Karpas-422 (cell line): ENCODE measurements at places on chromosomes 1 and 21. TPM values are rescaled to one million over a fixed set of nuclear protein-coding genes. Genes with fewer than 3 reads are reported as not detected.

The BCAR3 gene
- total RNA-seq: 9.9 and 12.6 TPM in 2 replicates

The OR2T6 gene
- total RNA-seq: not detected in 2 replicates

The CD48 gene
- 26.9 and 56.3 TPM in 2 replicates for total RNA-seq

The UFC1 gene
- total RNA-seq: 72.5 and 100.0 TPM in 2 replicates

The LEMD1 gene
- not detected in 2 replicates for total RNA-seq

The BMP8B gene
- total RNA-seq: not detected in 2 replicates

- peak; percentile 90 for DNase-seq
These were observed 631 bp downstream of the LRIF1 start for GRCh38 chr1:110962892-110963690.

DNA sequence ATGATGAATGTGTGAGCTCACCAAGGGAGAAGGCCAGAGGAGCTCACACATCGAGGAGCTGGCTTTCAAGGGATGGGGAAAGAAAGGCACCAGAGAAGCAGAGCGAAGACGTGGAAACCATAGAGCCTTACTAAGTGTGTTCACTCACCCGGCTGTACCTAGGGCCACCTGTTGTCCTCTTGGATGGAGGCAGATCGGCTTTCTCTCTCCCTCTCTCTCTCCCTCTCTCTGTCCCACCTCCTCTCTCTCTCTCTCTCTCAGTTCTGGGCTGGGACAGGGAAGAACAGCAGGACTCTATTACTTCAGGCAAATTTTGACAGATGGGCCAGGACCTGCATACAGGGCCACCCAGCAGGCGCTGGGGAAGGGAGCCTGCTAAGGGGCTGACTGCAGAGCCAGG, 64.8 kb downstream of the HIVEP3 start:
- no peak for DNase-seq

GRCh38 chr1:108644984-108645383, 15.9 kb downstream of the HENMT1 start:
- no peak for DNase-seq

DNA sequence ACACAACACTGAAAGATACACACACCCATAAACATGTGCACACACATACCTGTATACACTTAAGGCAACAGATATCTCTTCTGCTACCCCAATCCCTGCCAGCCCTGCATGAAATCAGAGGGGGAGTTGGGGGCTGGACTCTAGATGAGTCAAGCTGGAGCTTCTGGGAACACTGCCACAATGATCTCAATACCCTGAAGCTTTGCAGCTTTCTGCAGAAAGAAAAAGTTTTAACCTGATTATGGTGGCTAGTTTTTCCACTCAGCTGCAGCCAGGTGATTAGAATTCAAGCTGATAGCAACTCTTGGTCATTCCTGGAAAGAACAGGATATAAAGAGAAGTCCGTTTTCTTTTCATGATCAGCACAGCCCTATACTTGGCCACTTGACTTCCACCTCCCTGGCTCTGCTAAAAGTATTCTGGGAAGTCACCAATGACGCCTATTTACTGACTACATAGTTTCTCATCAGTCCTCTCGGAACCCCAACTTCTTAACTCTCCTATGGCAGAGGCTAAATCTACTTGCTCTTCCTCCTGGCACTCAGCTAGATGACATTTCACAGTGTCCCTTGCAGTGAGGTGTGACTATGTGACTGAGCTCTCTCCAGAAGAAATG, 20.7 kb upstream of the DNASE2B start:
- no peak for DNase-seq

GRCh38 chr1:106134561-106134960, 921.9 kb upstream of the PRMT6 start:
- DNase-seq: no peak

DNA sequence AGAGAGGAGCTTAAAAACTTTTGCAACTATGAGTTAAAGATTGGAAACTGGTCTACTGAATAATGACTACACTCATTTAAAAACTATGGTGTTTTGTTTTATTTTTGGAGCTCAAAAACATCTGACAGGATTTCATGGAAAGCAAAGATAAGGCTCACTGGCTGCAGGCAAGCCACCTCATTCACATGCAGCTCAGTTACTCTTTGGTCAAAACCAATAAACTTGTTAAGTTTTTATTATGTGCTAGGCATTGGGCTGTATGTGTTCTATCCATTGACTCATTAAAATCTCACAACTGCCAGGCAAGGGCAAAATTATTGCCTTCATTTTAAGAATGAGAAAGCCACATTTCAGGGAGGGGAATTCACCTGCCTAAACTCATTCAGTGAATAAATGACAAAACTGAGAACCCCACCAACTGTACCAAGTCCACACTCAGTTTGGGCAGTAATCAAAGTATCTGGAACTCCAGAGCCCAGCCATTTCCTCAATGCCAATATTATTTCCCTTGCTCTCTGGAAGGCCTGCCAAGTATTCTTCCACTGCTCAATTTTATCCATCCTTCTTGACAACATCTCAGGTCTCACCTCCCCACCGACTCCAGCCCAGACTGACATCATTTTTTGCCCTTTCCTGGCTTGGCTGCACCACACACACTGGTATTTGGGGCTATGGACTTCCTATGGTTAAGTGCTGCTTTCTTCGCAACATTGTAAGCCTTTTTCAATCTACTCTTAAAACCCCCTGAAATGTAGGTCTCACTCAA, 401.1 kb upstream of the NFIA start:
- no peak for DNase-seq

- DNase-seq: no peak
These were observed 38.3 kb downstream of the CEP170 start for GRCh38 chr1:243216741-243217140.

DNA sequence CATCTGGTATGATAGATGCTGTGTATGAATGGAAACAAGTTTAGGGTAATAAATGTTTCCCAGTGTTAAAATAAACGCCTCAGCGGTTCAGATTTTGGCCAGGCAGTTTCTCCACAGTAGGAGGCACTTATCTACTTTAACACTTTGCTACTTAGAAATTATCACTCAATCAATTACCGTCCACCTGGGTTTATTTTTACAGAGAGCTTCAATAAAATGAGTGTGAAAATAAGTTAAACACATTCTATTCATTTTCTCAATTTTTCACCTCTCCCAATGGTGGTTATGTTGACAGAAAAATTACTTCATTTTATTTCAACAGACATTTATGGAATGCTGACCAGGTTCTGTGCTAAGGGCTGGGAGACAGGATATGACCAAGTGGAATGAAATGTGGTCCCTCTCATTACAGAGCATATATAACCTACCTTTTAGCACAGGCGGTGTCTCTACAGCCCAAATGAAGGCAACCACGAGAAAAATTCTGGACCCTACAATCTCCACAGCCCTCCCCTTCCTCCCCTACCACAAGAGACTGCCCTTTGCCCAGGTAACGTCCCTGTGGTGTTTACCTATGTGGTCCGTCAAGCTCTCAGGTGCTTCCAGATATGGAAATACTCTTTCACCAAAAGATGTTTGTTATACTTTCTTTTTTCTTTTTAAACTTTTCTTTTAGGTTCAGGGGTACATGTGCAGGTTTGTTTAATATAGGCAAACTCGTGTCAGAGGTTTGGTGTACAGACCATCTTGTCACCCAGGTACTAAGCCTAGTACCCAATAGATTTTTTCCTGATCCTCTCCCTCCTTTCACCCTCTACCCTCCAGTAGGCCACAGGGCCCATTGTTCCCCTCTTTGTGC, 105.5 kb downstream of the HLCS start:
- DNase-seq: no peak

GRCh38 chr1:44332505-44332904, 22.6 kb downstream of the ERI3 start:
- DNase-seq: no peak

DNA sequence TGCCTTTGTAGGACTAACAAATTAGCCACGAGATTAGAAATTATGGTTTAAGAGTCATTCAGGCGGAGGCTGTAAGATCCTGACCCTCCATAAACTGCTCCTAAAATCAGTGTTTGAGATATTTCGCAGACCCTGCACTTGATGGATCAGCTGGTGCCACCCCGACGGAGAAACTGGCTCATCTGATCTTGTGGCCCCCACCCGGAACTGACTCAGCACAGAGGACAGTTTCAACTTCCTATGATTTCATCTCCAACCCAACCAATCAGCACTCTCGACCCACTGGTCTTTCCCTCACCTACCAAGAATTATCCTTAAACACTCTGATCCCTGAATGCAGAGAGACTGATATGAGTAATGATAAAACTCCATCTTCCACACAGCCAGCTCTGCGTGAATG, 3.7 kb upstream of the JAM2 start:
- DNase-seq: no peak

DNA sequence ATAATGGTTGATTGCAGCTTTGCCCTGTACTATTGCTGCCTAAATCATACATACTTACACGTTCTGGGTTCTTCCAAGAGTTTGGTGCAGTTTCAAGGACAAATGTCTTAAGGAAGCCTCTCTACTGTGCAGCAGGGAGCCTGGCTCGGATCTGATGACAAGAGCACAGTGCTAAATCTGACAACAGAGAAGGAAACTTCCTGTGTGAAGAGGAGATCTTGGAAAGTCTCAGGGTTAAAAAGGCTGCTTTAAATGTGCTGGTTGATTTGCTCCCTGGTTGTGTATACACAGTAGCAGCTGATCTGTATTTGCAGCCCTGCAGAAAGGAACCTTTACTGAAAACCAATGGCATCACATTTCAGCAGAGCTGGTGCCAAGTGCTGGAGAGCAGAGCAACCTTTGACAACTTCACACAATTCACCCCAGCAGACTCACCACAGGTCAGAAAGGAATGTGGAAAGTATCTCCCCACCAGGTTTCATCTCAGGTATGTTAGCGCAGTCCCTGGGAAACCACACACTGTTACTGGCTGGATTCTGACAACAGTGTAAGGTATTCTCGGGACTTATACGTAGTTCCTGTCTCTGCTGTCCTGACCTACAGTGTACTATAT, 355.0 kb upstream of the ESRRG start:
- no peak for DNase-seq

DNA sequence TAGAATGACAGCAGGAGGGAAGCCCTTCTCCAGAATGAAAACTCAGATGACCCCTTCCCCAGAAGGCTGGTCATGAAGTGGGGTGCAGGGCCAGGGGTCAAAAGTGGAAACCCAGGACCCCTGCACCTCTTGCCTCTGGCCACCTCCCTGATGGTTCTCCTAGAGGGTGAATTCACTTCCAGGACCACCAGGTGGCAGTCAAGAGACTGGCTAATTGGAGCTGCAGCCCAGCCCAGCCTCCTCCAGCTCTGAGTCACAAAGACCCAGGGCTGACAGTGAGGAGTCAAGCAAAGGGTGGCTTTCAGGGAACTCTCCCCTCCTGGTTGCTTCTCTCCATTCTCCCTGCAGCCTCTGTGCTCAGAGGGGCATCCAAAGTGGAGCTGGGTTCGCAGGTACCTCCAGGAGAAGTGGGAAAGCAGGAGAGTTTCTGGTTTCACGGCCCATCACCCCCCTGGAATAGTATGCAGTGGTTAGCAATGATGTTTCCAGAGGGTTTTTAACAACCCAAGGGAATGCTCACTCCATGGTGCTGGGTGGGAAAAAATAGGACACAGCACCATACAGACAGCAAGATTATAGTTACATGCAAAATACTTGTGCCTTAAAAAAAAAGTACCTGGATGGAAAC, 6.1 kb upstream of the EPHB2 start:
- peak; percentile 93 for DNase-seq

DNA sequence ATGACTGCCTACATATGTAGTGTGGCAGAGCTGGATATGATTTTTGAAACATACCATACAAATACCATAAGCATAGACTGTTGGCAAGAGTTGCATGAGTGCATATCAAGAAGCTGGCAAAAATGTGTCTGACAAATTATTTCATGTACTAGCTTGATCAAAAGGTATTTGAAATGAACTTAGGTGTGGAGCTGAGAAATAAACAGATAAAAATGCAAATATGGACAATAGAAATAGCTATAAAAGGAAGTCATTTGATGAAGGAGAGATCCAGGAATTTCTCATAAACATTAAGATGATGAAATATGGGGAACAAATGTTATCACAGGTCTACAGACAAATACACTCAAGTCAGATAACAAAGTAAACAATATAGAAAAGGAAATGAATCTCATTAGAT, 609.1 kb downstream of the PTPRC start:
- DNase-seq: no peak

DNA sequence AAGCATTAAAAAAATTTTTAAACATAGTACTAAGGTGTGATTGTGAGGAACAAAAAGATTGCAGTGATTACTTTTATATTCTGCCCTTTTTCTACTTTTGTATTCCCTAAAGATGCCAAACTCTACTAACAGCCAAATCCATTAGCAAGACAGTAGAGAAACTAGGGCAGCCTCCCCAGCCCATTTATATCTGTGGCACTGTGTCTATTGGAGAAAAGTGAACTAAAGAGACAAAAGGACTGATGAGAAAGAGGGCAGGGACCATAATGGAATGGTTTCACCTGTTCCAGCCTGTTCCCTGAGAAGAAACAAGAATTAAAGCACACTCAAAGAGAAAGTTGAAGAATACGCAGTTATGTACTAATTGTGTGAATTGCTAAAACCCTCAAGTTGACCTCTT, 56.6 kb downstream of the ATG4C start:
- no peak for DNase-seq

DNA sequence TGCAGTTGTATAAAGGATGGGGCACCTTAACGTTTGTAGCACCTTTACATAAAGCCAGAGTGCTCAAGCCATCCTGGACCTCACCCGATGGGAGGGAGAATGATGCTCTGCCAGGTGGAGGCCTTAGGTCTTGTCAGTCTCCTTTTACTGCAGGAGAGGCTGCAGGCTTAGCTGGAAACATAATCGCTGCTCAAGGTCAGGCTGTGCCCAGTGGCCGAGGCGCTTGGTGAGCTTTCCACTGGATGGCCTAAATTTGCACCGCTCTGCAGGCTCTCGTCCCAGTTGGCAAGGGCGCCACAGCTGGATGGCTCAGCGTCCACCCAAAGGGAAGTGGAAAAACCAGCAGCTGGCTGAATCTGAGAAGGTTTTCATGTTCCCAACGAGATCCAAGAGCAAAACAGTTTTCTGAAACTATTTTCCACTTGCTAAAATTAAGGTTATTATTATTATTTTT, 438.9 kb downstream of the CAMTA1 start:
- peak; percentile 38 for DNase-seq

GRCh38 chr1:12546771-12547585, 71.0 kb downstream of the DHRS3 start:
- DNase-seq: no peak

- DNase-seq: peak; percentile 82
These were observed 3.2 kb upstream of the RXFP4 start for GRCh38 chr1:155938220-155938627.

DNA sequence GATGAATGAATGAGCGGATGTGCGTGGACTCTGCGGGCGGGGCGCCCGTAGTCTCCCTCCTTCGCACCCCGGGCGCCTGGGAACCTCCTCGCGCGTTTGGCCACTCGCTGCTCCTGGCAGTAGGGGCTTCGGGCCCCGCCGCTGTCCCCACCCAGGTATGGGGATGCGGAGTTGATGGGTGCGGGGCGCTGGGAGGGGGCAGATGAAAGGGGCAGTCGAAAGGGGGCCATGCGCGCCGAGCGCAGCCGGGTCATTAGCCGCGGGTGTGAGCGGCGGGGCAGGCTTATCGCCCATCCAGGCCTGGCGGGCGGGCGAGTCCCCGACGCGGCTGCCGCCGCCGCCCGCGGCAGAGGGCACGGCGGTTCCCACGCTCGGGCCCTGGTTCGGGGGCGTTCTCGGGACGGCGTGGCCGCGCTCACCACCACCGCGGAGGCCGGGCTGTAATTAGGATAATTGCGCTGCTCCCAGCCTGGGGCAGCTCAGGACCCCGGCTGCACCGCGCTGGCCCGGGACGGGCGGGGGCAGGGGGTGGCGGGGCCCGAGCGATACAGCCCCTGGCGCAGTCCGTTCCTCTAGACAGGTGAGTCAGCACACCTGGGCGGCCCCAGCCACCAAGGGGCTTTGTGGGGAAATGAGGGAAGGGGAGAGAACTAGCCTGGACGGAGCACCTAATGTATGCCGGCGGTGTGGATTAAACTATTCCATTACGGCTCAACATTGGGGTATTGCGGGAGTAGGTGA, 22.1 kb upstream of the CITED4 start:
- no peak for DNase-seq
